ENCODE measurements at places on chromosomes 16 and 17.

GRCh38 chr16:8044796-8045195 is 545.5 kb downstream of the TMEM114 start:
- DNase-seq = no peak

DNA sequence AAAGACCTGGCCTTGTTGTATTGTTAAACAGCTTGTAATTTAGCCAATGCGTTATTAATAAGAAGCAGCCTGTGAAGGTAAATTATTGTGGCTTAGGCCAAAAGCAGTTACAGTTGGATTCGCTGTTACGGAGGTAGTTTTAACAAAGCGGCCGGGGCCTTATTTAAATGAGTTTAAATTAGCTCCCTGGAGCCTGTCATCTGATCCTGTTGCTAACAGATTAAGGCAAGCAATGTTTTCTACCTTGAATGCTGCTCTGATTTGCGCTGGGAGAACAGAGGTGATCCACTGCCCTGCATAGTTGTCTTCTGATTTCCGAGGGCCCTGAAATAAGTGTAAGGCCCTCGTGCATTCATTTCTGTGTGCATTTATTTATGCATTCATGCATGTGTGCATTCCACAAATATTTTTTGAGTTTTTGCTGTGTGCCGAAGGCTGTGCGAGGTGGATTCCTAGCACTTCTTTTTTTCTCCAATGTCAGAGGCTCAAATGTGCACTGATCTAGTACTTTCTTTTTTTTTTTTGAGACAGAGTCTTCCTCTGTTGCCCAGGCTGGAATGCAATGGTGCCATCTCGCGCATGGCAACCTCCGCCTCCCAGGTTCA is 10.9 kb downstream of the SEC14L5 start:
- no peak for DNase-seq

DNA sequence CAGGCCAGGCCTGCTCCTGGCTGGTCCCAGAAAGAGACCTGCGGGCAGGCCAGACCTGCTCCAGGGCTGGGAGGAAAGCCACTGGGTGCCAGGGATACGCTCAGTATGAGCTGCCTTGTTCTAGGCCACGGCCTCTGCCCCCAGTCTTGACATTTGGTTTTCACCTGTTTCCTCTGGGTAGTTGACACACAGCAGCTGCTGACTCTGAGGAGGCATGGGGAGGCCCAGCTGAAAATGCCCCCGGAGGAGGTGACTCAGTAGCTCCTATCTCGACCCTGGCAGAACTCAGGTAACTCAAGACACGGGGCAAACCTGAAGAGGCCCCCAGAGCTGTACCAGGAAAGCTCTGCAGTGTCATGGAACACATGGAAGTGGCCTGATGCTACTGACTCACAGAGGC is 13.9 kb upstream of the ADGRG1 start:
- DNase-seq = no peak

DNA sequence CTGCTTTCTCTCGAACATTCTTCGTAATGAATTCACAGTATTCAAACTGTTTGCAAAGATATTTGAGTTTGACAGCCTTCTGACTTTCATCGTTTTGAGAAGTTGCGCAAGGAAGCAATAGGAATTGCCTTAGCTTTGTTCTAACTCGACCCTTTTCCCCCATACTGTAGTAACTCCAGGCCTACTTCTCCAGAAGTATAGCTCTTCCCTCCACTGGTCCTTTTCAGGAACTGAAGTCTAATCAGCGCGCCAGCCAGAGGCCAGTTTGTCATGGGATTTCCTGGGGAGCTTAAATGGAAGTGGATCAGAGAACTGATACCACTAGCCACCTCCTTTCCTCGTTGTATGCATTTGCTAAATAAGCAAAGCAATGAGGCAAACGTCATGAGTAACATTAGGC is 27.9 kb downstream of the CDR2 start:
- DNase-seq = no peak

Measured in hippocampal formation (tissue), 2 donors.